NCI-H460 (cell line): ENCODE measurements at places on chromosomes 11 and 22.

GRCh38 chr22:20568502-20569058 is 61.2 kb downstream of the MED15 start:
- no peak for DNase-seq

- DNase-seq: no peak
Observed at GRCh38 chr11:118635237-118635591, 27.8 kb downstream of the PHLDB1 start.

GRCh38 chr11:297586-298405 is 1.5 kb downstream of the IFITM5 start:
- no peak for DNase-seq

DNA sequence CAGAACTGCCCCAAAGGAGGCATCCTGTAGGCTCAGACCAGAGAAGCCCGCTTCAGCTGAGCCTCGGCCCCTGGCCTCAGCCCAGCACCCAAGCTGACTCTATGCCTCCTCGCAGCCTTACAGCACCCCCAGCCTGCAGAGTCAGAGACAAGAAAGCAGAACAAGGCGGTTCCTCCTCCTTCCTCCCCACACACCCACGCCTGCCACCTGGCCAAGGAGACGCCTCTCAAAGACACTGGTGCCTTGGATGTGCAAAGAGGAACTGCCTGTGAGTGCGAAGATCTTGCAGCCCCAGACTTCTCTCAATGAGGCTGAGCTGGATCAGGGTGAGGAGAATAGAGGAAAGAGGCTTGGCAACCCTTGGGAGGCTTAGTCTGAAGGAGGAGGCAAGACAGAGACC is 60.2 kb downstream of the PDE2A start:
- DNase-seq: no peak

- no peak for DNase-seq
Observed at GRCh38 chr22:22730655-22731373, 86.4 kb downstream of the GGTLC2 start.

DNA sequence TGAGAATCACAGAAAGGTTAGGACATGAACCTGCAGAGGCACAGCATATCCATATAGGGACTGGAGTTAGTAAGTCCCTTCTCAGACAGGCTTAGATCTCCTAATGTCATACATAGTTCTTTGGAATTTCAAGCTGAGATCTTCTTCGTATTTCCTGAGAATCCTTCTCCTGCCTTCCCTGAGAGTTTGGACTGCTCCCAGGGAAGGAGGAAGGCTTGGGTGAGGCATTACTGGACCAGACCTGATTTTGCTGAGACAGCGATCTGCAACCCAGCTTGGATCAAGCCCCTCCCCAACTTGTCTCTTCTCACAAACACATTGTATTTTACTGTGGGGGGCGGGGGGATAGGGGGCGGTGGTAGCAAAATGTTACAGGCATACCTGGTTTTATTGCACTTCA is 108.5 kb downstream of the TSPAN18 start:
- DNase-seq: no peak

GRCh38 chr22:22151308-22151707 is 93.3 kb upstream of the VPREB1 start:
- DNase-seq: no peak

- peak; percentile 48 for DNase-seq
Observed at GRCh38 chr11:65891219-65892136, 1.0 kb downstream of the CCDC85B start.

- no peak for DNase-seq
Observed at GRCh38 chr22:25420925-25421904, 143.3 kb upstream of the GRK3 start.

- DNase-seq: no peak
Observed at GRCh38 chr11:79255965-79256364, 184.9 kb downstream of the TENM4 start.

DNA sequence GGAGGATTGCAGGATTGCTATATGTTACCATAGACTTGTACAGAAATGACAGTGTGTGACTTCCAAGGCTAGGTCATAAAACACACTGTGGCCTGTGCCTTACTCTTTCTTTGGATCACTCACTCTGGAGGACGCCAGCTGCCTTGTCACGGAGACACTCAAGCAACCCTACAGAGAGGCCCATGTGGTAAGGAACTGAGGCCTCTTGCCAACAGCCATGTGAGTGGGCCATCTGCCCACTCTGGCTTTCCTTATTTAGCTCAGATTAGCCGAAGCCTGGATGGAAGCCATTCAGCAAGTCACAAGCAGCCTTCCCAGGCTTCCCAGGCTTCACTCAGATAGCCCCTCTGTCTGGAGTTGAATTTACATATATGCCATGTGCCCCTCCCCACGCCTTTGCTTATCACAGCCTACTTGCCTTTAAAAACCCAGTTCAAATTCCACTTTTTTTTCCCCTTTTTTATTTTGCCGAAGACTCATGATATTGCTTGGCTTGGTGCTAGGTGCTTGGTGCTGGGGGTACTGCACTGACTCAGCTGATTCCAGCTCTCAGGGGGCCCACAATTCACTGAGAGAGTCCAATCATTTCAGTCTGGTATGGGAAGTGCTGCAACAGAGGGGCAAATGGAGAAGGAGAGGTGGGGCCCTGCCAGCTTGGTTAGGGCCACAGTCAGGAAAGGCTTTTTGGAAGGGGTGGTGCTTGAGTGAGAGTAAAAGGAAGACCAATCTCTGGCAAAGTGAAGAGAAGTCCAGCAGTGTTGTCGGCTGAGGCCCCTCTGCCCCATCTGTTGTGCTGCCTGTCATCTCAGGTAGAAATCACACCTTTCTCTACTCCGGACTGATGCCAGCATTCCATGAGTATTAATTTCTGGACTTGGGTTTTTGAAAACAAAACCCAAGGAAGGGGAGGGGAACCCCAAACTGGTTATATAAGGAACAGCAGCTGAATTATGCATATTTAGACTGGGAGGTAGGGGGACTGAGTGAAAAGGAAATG is 14.5 kb upstream of the P4HA3 start:
- no peak for DNase-seq

GRCh38 chr11:74282914-74283371 is 28.5 kb downstream of the P4HA3 start:
- no peak for DNase-seq

- DNase-seq: no peak
Observed at GRCh38 chr22:30398685-30399680, 2.2 kb downstream of the SEC14L2 start.

DNA sequence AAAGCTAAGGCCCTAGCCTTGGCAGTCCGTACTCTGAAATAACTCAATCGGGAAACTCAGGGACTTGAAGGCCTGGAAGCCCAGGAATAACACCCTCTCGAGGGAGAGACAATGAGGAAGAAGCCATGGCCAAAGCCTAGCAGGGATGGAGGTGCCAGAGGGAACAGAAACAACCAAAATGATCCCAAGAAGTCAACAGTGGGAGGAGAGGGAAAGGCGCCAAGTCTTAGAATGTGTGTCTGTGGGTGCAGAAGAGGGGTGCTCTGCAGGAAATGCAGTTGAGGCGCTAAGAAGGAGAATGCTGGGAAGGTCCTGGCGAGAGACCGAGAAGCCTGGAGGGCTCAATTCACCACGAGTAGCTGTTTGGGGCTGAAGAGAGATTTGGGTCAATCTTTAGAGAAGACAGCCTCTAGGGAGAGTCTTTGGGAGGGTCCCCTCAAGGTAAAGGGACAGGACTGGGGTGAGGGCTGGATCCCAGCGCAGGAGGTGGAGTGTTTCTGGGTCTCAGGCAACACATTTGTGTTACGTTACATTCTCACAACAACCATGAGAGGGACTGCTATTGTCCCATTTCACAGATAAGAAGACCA is 760 bp upstream of the MAPK8IP1 start:
- DNase-seq: no peak

DNA sequence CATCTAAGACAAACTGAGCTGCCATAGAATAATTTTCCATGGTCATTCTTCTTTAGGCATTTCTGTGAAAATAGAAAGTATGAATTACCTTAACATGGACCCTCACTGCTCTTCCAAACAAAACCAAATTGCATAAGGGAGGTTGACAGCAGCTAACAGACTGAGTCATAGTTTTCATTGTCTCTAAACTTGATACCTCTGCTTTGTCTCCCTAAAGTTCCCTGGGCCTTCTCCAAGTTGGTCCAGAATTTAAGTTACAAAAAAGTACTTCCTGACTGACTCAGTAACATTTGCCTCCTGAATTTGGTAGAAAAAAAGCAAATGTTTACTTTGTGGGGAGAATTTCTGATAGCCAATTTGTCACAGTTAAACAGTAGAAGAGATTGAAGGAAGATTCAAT is 3.0 kb downstream of the OR8D1 start:
- no peak for DNase-seq

- no peak for DNase-seq
Observed at GRCh38 chr22:41358927-41359326, 22.8 kb upstream of the TEF start.

GRCh38 chr11:71140206-71140919 is 112.0 kb downstream of the SHANK2 start:
- DNase-seq: no peak

GRCh38 chr22:27879923-27880322 is 39.1 kb downstream of the PITPNB start:
- DNase-seq: peak; percentile 30

DNA sequence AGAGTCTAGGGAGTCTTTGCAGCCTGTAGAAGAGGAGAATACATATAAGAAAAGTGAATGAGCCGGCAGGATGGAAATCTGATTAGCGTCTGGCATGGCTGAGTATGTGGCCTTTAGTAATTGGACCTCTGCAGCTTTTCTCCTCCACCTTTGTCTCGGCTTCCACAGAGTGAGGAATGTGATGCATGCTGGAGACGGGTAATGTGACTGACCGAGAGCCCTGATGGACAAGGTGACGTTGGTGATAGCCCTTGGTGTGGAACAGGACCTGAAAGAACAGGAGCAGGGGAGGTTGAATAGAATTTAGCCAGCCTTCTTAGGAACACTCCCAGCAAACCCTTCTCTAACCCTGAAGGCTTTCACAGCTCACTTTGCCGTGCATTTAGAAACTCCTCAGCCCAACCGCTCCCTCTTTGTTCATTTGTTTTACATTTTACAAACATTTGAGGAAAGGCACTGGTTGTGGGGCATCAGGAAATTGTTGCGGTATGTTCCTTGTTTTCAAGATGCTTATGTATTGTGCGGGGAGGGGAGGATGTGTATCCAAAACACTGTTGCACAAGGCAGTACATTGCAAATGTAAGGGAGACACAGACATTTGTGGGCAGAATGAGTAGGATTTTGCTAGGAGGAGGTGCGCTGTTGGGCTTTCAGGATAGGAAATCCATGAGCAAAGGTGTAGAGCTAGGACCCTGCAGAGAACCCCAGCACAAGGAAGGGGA is 6.9 kb downstream of the GTPBP1 start:
- DNase-seq: no peak
